Activated CD4-positive, alpha-beta T cell treated with anti-CD3 and anti-CD28 coated beads, Interleukin-2, amount 10 ng/mL, durations not matched to agents 7 days and 5 days (primary cell): ENCODE measurements at places on chromosomes 7 and 10. TPM values are rescaled to one million over a fixed set of nuclear protein-coding genes. Genes with fewer than 3 reads are reported as not detected.

DPP6 gene
- total RNA-seq, result not detected

DOCK4 gene
- 0.12 TPM for total RNA-seq

DNA sequence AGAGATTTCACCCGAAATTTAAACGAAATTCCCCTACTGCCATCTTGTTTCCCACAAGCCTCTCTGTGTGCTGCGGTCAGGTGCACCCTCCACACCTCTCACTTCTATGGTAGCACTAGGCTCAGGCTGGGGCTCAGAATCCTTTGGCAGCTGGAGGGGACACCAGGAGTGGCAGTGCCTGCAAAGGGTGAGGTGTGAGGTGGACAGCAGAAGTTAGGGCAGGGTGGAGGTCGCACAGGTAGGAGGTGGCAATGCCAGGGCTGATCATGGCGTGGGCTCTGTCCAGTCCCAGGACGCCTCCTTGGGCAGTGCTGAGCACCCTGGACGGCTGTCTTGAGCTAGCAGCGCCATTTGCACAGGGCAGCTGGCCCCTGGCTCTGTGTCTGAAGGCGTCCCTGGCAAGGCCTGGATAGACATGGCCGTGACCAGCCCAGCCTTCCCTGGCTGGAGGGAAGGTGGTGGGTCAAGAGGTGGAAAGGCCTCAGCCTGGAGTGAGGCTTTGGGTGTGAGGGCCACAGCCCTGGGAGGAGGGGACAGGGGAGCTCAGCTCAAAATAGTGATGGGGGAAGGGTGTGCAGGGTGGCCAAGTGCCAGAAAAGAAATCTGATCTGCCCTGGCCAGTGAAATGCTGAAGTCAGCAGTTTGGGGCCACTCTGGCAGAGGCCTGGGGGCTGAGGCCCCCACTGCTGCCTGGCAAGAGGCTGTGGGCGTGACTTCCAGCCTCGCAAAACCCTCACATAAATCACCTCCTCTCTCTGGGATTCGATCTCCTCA is 40.0 kb downstream of the ZCCHC24 start:
- no peak for DNase-seq
- no peaks in the 10 kb centered on the region for H3K27me3 ChIP-seq
- H3K36me3 ChIP-seq, result no peaks in the 10 kb centered on the region
- H3K4me3 ChIP-seq, result no peak overlapping the region

- peak overlapping the region; percentile 84 for H3K27ac ChIP-seq
- DNase-seq, result peak; percentile 37
- H3K4me1 ChIP-seq, result peaks cover 37% of the 10 kb centered on the region
- H3K4me3 ChIP-seq, result peak overlapping the region; percentile 86
- peaks cover 27% of the 10 kb centered on the region for H3K36me3 ChIP-seq
- no peaks in the 10 kb centered on the region for H3K27me3 ChIP-seq
Observed at GRCh38 chr7:44081266-44081748, 1.0 kb downstream of the POLM start.

DNA sequence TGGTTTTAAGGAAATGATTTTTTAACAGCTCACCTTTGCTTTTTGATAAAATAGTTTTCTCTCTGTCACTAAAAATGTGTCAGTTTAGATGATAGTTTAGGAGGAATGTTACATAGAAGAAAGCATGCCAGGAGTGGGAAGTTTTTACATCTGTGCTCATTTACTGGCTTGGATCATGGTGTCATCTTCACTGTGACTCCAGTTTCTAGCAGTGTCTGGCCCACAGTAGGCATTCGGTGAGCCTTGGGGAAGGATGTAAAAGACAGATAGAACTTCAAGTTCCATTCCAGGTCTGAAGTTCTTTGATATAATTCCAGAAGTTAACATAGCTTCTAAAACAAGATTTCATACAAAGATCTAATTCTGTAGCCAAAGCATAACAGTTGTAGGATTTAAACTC is 259.2 kb downstream of the BICC1 start:
- H3K4me3 ChIP-seq, result no peak overlapping the region
- H3K27ac ChIP-seq, result no peak overlapping the region
- no peaks in the 10 kb centered on the region for H3K36me3 ChIP-seq
- no peaks in the 10 kb centered on the region for H3K27me3 ChIP-seq
- H3K4me1 ChIP-seq, result no peaks in the 10 kb centered on the region
